ENCODE measurements at places on chromosomes 5 and 9.
A peak's percentile ranks its signal among the peaks of the same experiment; 100 is the strongest.

DNA sequence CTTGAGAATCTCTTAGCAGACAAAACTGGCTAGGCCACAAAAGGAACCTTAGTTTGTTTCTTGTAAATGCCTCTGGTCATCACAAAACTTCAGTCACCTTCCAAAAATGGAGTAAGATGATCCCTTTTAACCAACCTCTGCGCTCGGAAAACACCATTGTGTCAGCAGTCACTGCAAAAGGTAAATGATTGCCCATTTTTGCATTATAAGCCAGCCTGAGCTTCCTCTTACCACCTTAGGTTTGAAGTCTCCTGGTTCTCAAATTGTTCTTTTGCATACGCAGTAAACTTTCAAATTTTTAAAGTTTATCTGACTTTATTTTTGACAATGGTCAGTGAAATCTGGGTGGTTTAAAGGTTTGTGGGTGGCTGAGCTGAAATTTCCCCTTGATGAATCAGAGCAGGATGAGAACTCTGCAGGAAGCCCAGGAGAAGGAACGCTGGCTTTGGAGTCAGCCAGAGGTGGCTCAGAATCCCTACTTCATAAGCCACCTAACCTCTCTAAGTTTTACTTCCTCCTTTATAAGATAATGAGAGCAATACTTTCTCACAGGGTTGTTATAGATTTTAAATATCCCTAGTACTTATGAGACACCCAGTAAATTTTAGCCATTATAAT, 131.4 kb downstream of the MED10 start:
- DNase-seq = no peak

DNA sequence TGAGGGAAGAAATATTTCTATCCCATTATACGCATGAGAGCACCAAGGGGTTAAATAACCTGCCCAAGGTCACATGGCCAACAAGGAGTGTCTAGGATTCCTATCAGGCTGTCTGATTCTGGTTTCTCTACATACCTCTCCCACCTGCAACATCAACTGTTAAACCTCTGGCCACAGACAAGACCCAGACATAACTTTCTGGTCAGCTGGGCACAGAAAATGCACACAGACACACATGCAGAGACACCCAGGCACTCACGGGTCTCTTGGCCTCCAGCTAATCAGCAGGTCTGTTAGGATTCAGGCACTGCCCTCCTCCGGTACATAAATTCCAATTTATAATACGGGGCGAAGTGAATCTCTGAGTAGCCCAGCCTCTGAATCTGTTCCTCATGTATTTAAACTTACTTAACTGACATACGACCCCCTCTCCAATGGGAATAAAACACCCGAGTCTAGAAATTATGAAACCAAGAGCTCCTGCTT, 1.5 kb downstream of the SEPTIN8 start:
- no peak for DNase-seq

- no peak for DNase-seq
These were observed 240.3 kb downstream of the ARRDC3 start for GRCh38 chr5:91142819-91143218.

- peak; percentile 77 for DNase-seq
These were observed 61.3 kb downstream of the RAPGEF1 start for GRCh38 chr9:131678499-131679111.

- DNase-seq = no peak
These were observed 260.1 kb downstream of the EBF1 start for GRCh38 chr5:158839638-158840037.

GRCh38 chr9:120711841-120712538, 2.3 kb downstream of the MEGF9 start:
- no peak for DNase-seq

DNA sequence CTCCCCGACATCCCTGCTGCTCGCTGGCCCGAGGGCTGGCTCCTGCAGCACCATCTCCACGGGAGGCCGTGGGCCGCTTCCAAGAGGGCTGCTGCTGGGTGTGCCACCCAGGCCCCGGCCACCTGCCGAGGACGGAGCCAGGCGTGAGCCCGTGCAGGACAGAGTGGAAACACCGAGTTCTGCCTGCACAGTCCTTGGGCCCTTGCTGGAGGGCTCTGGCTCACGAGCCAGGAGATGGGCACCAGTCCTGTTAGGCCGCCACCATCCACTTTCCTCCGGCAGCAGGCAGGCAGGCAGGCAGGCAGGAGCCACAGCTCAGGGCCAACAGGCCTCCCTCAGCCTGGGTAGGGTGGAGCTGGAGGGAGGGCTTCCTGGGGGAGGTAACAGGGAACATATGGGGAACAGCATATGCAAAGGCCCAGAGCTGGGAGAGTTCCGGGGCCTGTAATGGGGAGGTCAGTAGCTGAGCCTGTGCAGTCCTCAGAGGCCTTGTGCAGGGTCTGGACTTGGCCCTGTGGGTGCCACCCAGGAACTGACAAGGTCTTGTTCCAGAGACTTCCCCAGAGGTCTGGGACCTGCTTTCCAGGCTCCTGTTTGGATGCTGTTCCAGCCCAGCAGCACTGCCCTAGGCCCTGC, 31.9 kb downstream of the RXRA start:
- DNase-seq = no peak

- no peak for DNase-seq
These were observed 78.4 kb downstream of the TSPAN17 start for GRCh38 chr5:176725521-176726280.

DNA sequence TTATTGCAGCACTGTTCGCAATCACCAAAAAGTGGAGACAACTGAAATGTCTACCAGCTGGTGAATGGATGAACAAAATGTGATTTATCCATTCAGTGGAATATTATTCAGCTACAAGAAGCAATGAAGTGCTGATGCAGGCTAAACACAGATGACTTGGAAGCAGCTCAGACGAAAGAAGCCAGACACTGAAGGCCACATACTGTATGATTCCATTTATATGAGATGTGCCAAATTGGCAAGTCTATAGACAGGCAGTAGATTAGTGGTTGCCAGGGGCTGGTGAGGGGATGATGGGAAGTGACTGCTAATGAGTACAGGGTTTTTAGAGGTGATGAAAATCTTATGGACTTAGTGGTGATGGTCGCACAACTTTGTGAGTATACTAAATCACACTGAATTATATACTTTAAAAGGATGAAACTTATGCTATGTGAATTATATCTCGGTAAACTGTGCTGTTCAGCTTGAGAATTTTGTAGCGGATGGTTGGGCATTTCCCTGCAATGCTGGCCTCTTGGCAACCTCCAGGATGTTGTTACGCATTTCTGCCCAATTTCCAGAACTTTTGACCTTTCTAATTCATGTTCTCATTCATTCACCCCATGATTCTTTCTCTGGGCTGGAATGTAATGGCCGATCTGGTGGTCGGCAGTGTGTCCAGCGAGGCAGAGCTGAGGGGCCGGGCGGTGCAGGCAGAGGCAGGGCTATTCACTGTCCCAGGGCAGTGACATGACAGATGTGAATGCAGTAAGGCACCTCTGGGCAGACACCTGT, 22.0 kb upstream of the WNK2 start:
- no peak for DNase-seq

- peak; percentile 87 for DNase-seq
These were observed 1.3 kb downstream of the NOTCH1 start for GRCh38 chr9:136544548-136544963.

GRCh38 chr9:89888233-89888632, 283.4 kb downstream of the GADD45G start:
- peak; percentile 6 for DNase-seq

- DNase-seq = no peak
These were observed 372.0 kb upstream of the KIF2A start for GRCh38 chr5:61933787-61934626.

GRCh38 chr5:136082390-136083193, 50.1 kb upstream of the SMAD5 start:
- DNase-seq = peak; percentile 81

DNA sequence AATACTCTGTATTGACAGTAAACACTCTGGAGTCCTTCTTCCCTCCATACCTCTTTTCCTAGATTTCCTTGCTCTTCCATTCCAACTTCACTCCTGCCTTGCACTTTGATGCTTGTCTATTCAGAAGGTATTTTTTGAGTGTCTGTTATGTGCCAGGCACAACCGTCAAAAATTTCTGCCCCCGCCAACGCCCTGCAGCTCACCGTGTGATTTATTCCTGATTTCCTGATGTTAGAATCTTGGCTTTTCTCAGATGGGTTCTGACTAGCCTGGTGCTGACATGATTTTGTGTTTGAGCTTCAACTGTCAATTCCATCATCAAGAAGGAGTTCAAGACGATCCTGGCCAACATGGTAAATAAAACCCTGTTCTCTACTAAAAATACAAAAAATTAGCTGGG, 297.5 kb downstream of the AGTPBP1 start:
- DNase-seq = no peak

DNA sequence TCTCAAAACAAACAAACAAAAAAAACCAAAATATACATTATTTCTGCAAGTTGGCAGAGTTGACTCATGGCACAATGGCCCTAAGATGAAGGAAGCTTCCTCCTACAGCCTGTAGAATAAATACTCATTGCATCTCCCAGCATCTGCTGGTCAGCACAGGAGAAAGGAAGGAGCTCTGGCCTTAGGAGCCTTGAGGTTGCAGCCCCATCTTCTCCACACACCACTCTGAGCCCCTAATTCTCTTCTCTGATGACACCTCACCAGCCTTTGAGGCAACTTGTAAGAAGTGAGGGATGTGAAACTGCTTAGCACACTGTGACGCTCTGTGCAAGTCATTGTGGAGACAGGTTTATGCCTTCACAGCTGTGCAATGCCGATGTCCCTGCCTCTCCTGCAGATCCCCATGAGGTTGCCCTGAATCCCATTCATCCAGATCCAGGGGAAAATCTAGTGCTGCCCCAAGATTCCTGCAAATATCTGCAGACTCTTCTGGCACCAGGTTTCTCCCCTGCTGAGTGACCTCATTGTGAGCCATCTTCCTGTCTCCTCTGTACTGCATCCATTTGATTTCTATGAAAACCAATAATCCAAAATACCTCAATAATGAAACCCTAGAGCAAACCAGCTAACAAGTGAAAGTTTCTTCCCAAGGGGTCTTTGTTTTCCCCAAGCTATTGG, 65.3 kb upstream of the TGFBR1 start:
- DNase-seq = no peak

GRCh38 chr5:58447226-58447625, 12.7 kb downstream of the PLK2 start:
- no peak for DNase-seq

- no peak for DNase-seq
These were observed 71.3 kb downstream of the TMC1 start for GRCh38 chr9:72592502-72593403.

DNA sequence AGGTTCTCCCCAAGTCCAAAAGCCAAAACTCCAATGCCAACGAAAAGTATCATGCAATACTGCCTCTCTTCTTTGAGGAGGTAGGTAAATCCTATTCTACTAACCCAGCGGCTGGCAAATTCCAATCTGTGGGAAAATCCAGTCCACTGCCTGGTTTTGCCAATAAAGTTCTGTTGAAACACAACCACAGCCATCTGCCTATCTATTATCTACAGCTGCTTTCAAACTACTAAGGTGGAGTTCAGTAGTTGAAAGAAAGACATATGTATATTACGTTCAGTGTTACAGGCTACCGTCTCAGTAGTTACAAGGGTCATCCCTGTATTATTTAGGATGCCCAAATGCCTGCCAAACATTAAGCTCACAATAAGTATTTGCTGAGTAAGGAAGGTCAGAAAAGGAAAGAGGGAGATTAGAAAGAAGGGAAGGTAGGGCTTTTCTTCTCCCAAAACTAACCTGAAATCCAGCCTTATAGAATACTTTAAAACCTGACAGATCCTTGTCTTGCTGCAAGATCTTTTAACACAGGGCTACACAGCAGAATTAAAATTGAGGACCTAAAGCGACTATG, 16.2 kb downstream of the ARL15 start:
- no peak for DNase-seq

GRCh38 chr5:66193419-66193818, 49.3 kb downstream of the SREK1 start:
- DNase-seq = no peak

GRCh38 chr9:23662320-23662719, 163.7 kb downstream of the ELAVL2 start:
- DNase-seq = no peak

- no peak for DNase-seq
These were observed 25.7 kb downstream of the PCDHGC5 start for GRCh38 chr5:141514330-141515133.

DNA sequence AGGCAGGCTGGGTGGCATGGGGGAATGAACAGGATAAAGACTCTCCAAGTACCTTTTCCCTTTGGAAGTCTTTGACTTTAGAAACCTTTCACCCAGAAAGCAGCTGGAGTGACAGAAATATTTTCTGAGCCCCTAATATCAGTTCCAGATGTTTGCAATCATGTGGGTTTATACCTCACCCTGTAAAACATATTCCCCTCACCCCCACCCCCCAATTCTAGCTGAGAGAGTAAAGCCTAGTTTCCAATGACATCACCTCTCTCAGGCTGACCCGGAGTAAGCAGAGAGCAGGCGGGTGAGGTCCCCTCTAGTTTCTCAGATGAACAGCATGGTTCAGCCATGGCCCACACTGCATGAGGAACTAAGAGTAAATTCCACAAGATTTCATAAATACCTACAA, 82.9 kb upstream of the TRIM32 start:
- DNase-seq = no peak

DNA sequence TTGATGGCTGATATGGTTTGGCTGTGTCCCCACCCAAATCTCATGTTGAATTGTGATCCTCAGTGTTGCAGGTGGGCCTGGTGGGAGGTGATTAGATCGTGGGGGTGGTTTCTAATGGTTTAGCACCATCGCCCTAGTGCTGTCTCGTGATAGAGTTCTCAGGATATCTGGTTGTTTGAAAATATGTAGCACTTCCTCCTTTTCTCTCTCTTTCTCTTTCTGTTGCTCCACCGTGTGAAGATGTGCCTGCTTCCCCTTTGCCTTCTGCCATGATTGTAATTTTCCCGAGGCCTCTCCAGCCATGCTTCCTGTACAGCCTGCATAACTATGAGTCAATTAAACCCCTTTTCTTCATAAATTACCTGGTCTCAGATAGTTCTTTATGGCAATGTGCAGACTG, 111.6 kb downstream of the SREK1 start:
- no peak for DNase-seq

GRCh38 chr5:25339541-25339940, 694.8 kb upstream of the CDH10 start:
- no peak for DNase-seq

DNA sequence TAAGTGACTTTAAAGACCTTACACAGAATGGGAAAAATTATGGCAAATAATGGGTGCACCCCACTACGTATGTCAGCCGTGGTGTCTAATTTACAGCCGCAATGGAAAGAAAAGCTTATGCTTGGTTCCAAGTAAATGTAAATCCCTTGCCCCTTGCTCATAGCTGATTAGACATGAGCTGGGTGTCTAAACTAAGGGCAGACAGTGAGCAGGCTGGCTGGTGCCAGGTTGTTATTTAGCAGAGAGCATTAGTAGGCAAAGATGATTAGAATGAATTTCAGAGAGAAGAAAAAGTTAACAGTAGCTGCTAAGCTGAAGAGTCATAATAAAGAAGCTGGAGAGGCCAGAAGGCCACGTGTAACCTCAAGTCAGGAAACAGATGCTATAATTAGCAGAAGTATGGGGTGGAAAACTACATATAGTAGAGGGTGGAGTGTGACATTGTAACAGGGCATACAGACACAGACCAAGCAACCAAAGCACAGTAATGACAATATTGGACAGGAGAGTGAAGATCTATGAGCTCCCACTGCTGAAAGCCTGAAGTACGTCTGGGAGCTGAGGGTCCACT, 257.7 kb downstream of the MCTP1 start:
- no peak for DNase-seq
